Right kidney (tissue), 9 donors: ENCODE measurements at places on chromosomes 6 and 20.

DNA sequence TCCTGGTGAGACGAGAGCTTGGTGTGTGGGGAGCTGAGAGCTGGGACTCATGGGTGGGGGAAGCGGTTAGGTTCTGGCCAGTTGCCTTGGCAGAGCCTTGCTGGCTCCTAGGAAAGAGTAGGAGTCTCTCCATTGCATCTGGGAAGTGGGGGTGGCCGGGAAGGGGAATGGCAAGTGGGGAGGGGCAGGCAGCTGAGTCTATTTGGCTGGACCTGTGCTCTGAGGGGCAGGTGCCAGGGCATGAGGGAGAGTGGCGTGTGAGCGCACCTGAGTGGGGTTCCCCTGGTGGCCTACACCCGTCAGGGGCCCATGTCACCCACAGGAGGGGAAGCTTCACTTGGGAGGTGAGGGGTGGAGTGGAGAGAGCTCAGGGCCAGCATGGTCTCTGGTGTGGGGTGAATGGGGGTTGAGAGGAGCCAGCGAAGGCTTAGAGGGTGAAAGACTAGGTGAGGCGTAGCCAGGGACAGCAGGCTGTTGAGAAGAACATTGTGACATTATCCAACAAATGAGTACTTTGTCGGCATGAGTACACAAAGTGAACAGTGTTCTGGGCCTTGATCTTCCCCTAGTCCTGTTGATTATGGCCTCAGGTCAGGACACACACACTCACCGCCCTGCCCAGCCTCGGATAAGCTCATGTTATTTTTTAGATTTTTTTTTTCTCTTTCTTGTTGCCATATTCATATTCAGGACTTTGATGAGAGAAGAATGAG, 59.8 kb downstream of the FAM120B start:
- DNase-seq: no peak

- peak; percentile 68 for DNase-seq
Observed at GRCh38 chr6:100447900-100448748, 16.6 kb downstream of the SIM1 start.

DNA sequence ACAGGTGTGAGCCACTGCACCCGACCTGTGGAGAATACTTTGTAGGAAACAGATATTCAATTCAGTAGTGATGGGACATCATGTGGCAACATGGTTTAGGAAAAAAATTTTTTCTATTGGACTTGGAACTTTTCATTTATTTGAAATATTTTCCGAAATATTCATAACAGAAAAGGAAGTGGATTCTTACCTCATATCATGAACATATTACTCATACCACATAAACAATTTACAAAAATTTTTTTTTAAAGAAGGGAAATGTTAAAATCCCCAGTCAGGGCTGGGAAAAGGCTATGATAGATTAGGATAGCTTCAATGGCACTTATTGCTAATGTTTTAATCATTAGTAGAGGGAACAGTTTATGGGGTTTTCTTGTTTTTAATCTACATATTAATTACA, 6.8 kb upstream of the ALDH8A1 start:
- no peak for DNase-seq

GRCh38 chr6:122766256-122766655, 13.3 kb upstream of the FABP7 start:
- no peak for DNase-seq

- DNase-seq: no peak
Observed at GRCh38 chr6:105869835-105870440, 216.2 kb upstream of the PRDM1 start.

DNA sequence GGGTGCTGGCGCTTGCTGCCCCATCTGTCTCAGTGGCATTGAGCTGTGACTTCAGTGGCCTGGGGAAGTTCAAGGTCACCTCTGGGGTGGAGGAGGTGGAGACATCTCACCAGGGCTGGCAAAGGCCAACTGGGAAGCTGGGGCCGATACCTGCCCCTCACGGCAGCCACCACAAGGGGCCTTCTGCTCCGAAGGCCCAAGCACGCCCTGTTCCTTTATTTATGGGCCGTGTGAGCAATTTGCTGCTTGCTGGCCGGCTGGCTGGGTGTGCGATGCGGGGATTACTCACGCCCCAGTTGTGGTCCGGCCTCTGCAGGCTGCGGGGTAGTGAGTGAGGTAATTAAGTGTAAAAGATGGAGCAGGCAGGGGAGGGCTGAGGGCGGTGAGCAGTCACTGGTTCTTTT, 13.2 kb upstream of the SCRT2 start:
- DNase-seq: no peak

DNA sequence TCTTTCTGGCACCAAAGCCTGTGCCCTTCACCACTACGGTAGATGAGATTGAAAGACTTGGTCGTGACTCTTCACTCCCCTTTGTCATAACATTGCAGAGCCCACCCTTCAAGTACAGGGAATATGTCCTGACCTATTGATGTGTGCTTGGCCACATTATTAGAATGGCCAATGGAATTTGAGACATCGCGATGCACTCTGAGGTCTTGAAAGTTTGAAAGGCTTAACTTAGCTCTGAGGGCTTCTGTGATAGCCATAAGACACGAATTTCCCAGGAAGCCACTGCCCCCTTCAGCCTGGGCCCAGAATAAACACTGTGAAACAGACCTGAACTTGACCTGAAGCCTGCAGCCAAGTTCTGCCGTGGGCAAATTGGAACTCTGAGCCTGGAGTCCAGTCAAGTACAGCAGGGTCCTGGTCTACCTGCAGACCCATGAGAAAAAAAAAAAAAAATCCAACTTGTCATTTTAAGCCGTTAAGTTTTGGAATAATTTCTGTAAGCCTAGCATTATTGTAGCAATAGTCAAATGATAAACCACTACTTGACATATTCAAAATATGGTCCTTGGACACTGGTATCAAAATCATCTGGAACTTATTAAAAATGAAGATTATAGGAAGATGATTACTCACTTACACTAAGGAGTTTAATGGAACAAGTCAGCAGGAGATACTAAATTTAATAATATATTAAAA, 36.9 kb upstream of the TRAF3IP2 start:
- peak; percentile 30 for DNase-seq

DNA sequence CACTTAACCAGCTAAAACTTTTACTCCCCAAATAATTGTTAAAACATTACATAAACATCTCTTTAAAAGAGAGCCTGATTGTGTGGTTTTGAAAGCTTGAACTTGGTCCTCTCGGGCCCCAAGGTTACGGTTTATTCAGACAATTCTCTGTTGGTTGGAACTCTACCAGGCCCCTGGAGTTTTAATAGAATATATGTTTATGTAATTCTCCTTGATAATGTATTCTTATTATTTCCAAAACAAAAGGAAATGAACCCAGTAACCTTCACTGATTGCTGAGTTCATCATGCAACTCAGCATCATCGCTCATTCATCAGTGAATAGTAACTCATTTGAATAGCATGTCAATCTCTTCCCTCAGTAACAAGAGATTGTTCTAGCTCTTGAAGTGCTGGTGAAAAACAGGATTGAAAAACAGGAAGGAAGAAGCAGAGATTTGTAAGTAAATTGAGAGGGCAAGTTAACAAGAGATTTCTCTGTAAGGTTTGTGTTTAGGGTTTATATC, 464.5 kb upstream of the MARCKS start:
- DNase-seq: no peak

- DNase-seq: no peak
Observed at GRCh38 chr20:36541768-36542488, 609 bp downstream of the MYL9 start.

- DNase-seq: no peak
Observed at GRCh38 chr6:36955671-36956445, 1.3 kb downstream of the PI16 start.

DNA sequence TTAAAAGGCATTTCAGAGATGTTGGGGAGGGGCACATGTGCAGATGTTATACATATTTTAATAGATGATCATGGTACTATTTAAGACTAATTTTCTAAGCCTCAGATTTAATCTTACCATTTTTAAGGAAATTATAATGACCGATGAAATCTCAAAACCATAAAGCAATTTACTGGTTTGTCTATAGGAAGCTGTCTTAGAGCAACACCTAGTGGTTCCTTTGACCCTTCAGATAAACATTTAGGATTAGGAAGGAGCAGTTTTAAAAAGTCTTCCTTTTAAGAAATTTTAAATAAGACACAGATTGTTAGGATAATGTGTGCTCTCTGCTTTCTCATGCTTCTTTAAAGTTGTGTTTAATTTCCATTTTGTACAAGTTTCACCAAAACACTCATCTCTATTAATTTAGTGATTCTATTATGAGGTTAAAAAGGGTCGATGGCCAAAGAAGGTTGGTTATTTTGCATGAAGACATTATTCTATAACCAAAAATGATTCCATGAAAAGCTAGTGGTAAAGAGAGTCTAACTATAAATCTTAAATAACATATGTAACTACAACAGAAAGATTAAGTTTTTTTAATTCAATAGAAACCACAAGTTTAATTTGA, 376.4 kb downstream of the HACE1 start:
- no peak for DNase-seq

DNA sequence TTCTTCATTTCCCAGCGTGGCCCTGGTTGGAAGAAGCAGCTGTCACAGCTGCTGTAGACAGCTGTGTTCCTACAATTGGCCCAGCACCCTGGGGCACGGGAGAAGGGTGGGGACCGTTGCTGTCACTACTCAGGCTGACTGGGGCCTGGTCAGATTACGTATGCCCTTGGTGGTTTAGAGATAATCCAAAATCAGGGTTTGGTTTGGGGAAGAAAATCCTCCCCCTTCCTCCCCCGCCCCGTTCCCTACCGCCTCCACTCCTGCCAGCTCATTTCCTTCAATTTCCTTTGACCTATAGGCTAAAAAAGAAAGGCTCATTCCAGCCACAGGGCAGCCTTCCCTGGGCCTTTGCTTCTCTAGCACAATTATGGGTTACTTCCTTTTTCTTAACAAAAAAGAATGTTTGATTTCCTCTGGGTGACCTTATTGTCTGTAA, 292.7 kb downstream of the ESR1 start:
- no peak for DNase-seq

DNA sequence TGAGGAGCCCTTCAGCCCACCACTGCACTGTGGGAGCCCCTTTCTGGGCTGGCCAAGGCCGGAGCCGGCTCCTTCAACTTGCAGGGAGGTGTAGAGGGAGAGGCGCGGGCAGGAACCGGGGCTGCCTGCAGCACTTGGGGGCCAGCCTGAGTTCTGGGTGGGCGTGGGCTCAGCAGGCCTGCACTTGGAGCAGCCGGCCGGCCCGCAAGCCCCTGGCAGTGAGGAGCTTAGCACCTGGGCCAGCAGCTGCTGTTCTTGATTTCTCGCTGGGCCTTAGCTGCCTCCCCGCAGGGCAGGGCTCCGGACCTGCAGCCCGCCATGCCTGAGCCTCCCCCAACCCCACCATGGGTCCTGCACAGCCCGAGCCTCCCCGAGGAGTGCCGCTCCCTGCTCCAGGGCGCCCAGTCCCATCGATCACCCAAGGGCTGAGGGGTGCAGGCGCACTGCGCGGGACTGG, 101.7 kb upstream of the ADGRB3 start:
- DNase-seq: no peak

DNA sequence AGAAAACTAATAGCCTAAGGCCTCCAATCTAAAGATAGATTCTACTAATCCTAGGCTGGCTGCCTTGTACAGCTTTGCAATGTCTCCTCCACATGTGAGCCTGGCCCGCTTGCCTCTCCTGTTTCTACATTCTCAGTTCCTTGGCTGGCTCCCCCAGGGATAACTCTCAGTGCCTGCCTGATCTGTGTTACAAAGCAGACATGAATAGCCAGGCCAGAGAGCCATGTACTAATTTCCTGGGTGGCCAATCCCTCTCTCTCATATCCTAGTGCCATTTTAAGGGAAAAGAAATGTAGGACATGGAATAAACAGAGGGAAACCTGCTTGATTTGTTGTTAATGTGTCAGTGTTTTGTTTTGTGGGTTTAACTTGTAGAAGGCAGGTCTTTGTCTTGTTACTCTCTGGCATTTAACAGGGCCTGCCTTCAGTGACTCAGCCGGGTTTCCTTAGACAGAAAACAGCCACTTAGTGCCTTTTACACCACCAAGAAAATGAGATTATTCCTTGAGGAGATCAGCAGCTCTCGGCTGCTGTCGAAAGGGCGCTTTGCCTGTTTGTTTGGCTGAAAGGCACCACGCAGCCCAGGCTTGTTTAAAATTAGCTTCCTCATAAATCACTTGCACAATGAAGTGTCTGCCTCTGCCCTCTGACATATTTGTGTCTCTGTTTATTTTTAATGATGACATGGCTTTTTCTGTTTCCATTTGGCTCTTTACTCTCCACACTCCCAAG, 702.7 kb downstream of the MAFB start:
- peak; percentile 40 for DNase-seq

DNA sequence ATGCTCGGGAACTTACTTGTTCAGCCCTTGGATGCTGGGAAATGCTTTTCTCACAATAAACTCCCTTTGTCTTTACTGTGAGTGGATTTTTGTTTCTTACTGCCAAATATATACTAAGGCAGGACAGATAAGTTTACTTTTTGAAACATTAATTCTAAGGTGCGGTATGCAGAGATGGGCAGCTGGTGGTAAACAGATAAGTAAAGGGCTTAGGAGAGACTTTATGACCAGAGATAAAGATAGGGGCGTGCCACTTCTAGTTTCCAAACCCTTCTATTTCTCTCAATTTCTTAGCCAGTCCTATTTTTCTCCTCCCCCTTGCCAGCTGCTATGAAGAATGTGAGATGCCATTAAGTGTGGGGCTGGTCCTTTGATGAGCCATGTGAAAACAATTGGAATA, 16.3 kb downstream of the SAMD3 start:
- no peak for DNase-seq

DNA sequence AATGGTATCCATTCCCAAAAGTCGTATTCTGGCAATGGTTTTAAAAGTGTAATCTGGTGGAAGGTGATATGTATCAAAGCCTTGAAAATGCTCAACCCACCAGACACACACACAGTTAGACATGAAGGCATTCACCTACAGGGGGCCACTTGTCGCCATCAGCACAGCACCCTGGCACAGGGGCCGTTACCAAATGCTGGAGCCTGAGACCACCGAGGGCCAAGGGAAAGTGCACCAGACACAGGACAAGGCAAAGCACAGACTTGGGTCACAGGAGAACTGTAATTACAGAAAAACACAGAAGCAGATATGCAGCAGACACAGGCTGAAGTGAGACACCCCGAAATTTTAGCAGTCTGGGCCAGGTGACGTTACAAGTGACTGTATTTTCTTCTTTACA, 9.3 kb downstream of the TAF4 start:
- DNase-seq: no peak

DNA sequence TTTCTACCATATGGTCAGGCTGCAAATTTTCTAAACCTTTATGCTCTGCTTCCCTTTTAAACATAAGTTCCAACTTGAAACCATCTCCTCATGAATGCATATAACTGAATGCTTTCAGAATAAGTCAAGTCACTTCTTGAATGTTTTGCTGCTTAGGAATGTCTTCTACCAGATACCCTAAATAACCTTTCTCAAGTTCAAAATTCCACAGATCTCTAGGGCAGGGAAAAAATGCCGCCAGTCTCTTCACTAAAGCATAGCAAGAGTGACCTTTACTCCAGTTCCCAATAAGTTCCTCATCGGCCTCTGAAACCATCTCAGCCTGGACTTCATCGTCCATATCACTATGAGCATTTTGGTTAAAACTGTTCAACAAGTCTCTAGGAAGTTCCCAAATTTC, 1011.2 kb upstream of the CITED2 start:
- DNase-seq: no peak

- no peak for DNase-seq
Observed at GRCh38 chr6:163733061-163733460, 318.5 kb downstream of the QKI start.
